Stimulated activated CD8-positive, alpha-beta memory T cell treated with anti-CD3 and anti-CD28 coated beads, Interleukin-7, amount 100 ng/mL, for 1 hour (primary cell): ENCODE measurements at places on chromosomes 11 and 22.

DNA sequence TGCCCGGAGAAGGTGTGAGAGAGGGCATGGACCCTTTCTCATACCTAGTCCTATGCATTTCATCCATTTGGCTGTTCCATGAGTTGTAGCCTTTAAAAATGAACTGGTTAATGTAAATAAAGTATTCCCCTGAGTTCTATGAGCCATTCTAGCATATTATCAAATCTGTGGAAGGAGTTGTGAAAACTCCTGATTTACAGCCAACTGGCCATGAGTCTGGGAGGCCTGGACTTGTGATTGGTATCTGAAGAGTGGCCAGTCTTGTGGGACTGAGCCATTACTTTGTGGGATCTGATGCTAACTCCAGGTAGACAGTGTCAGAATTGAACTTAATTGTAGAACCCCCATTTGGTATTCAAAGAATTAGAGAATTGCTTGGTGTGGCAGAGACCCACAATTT, 48.4 kb downstream of the FAM118A start:
- no peak for DNase-seq

DNA sequence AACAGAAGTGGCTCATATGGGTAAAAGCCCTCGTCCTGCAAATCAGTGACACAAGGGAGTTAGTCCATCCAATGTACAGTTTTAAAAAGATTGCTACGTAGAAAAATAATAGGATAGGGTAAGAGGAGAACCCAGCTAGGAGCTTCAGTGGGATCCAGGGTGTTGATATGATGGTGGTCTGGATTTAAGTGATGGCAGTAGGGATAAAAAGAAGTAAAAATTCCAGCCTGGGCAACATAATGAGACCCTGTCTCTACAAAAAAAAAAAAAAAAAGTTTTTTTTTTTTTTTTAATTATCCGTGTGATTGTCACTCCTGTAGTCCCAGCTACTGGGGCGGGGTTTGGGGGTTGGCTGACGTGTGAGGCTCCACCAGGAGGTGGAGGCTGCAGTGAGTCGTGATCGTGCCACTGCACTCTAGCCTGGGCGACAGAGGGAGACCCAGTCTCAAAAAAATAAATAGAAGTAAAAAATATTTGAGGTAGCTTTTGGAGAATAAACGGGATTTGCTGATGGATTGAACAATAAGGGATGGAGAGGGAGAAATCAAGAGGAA, 7.0 kb upstream of the L3MBTL2 start:
- DNase-seq: no peak

DNA sequence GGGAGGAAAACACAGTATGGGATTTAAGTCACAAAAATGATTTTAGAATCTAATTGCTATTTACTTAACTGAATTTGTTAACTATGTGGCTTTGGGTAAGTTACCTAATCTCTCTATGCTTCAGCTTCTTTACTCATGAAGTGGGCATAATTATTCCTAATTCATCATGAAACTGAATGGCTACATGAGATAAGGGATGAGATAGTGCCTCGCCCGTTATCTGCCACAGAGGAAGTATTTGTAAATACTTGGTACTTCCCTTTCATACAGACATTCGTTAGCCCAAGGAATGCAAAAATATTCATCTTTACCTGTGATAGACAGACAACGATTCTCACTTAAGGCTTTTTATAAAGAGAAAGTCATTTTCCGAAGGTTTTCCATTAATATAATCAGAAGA, 221.2 kb upstream of the BLID start:
- no peak for DNase-seq

GRCh38 chr22:45231293-45231692, 9.4 kb downstream of the KIAA0930 start:
- DNase-seq: no peak

DNA sequence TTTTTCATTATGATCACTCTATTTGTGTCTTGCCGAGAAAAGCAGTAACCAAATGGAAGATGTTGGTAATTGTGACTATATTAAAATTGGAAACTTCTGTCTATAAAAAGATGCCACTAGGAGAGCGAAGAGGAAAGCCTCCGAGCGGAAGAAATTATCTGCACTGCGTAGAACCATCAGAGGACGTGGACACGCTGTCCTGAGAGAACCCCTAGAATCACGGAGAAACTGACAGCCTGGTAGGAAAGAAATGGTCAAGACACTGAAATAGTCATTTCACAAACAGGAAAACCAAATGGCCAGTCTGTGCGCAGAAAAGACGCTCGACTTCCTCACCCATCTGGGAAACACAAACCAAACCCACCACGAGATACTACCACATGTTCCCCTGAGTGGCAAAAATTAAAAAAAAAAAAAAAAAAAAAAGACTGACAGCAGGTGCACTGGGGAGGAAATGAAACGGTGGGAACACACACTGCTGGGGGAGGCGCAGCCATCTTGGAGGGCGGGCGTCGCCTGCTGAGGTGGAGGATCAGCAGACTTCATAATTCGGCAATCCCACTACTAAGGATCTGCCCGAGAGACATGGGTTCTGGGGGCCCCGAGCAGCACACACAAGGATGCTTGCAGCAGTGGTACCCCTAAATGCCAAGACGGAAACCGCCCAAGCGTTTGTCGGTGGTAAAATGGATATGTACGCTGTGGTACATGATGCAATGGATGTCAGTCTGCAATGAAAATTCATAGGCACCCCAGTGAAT, 21.3 kb downstream of the IFITM10 start:
- DNase-seq: no peak

DNA sequence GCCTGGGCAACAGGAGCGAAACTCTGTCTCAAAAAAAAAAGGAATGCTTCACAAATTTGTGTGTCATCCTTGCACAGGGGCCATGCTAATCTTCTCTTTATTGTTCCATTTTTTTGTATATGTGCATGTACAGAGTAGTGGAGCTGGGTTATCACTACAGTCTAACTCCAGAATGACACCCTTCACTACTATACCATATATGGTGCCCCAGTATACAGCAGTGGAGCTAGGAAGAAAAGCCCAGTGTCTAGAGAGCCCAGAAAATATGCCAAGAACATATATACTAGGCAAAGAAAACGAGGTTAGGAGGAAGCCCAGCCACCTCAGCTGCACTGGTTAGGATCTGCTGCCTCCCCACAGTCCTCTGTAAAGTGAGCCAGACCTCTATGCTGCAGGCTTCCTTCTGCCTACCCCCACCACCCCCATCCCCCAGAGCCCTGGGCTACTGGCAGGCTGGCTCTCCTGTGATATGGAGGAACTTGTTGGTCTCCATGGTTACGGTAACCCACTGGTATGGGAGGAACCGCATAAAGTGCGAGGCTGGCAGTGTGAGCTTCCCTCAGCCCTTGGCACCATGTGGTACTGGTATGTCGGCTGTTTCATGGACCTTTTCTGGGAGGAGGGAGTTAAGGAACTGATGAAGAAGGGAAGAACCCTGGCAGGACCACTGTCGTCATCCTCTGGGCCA, 34.3 kb downstream of the RCOR2 start:
- no peak for DNase-seq

DNA sequence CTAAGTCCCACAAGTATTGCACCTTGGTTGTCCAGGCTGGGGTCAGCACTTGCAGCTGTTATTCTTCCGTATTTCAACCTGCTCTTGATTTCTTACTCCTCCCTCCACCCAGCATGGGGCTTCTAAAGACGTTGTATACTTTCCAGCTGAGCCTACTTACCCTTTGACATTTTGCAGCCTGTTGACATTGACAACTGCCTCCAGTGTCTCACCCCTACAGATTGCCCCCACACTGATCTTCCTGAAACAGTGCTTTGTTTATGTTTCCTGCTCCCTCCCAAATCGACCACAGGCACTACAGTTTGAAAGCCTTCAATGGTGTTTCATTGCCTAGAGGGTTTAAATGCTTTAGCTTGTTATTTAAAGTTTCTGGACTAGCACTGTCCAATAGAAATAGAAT, 56.6 kb downstream of the FAM83F start:
- DNase-seq: no peak

GRCh38 chr11:122808478-122808869, 29.8 kb upstream of the CRTAM start:
- DNase-seq: no peak

DNA sequence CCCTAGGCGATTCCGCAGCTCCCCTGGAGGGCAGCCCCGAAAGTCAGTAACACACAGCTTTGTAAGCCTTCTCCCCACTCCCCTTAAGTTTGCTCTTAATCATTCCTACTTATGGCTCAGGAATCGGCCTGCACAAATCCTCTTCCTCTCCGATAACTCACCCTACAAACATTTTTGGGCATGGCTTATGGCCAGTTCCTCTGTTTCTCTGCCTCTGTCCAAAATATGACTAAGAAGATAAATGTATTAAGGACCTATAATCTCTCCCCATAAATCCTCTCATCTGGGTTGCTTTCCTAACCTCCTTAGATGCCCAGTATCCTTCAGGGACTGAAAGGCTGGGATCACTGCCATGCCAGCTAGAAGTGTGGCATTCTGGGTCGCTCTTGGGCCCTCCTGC, 41.0 kb downstream of the PAMR1 start:
- no peak for DNase-seq

DNA sequence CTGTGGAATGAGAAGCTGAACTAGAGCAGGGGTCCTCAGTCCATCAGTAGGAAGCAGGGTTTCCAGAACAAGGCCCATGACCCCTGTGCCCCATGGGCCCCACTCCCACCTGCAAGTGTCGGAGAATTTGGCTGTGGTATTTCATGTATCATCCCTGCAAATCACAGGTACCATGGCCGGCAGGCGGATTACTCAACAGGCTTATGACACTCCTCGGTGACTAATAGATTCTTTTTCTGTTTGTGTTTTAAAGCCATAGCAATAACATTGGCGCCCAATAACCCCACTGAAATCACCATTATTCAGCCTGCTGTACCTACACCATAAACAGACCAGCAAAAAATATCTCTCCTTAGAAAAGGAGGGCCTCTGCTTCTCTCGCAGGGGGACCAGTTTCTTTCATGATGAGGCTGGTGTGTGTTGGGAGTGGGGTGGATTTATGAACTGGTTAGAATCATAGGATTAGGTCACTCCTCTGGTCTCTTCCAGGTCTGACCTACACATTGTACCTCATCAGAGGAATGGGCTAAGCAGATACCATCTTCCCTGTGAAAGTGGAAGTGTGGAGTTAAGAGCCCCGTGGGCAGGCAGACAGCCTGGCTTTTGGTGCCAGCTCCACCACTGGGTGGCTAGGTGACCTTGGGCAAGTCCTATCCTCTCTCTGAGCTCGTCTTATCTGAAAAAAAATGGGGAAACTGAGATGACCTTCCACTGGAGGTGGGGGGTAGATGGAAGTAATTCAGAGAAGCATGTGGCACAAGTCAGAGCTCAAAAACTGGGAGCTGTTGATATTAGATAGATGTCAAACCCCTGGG, 60.2 kb upstream of the WNT11 start:
- no peak for DNase-seq

DNA sequence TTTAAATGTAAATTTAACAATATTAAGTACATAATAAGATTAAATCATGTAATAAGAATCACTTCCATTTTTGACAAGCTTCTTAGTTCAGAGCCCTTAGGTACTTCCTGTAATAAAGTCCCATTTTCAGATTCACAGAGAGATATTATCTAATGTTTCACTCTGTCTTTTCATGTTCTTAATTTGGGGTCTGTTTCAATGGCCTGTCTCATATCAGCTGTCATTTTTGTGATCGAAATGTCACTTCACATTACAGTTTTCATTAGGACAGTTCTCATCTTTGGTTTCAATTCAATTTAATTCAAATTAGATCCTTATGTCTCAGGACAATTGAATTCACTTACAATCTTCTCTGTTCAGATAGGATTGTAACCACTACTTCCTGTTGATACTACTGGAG, 22.6 kb upstream of the OLFML1 start:
- DNase-seq: no peak

- no peak for DNase-seq
Measured at GRCh38 chr11:73156686-73157085, 14.6 kb upstream of the FCHSD2 start.
